ENCODE measurements at places on chromosomes 2 and 18.

- DNase-seq: no peak
Measured at GRCh38 chr2:172278667-172279066, 148.7 kb upstream of the ITGA6 start.

GRCh38 chr2:159265171-159265576, 21.3 kb downstream of the WDSUB1 start:
- no peak for DNase-seq

DNA sequence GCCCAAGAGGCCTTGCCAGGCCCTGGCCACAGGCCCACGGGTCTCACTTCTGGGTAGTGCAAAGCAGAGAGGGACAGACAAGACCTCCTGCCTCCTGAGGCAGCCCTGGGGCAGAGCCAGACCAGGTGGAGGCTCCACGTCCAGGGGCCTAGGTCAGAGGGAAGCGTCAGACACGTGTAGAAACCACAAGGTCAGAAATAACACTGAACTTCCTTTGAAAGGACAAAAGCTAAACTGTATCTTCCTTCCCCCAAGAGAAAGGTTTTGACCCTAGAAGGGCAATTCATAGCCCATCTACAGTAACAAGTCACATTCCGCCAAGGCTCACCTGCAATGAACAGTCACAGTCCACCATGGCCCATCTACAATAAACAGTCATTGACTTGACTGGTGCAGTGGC, 17.9 kb downstream of the SDC1 start:
- DNase-seq: no peak

DNA sequence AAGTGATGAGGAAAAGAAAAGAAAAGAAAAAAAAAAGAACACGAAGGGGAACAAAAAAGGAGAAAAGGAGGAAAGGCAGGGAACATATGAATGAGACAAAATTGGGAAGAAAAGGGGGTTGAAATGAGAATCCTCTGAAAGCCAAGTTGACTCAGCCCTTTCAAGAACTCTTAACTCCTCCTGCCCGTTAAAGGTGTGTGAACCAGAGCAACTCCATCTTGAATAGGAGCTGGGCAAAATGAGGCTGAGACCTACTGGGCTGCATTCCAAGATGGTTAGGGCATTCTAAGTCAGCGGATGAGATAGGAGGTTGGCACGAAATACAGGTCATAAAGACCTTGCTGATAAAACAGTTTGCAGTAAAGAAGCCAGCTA, 4.0 kb upstream of the POLE4 start:
- DNase-seq: no peak

DNA sequence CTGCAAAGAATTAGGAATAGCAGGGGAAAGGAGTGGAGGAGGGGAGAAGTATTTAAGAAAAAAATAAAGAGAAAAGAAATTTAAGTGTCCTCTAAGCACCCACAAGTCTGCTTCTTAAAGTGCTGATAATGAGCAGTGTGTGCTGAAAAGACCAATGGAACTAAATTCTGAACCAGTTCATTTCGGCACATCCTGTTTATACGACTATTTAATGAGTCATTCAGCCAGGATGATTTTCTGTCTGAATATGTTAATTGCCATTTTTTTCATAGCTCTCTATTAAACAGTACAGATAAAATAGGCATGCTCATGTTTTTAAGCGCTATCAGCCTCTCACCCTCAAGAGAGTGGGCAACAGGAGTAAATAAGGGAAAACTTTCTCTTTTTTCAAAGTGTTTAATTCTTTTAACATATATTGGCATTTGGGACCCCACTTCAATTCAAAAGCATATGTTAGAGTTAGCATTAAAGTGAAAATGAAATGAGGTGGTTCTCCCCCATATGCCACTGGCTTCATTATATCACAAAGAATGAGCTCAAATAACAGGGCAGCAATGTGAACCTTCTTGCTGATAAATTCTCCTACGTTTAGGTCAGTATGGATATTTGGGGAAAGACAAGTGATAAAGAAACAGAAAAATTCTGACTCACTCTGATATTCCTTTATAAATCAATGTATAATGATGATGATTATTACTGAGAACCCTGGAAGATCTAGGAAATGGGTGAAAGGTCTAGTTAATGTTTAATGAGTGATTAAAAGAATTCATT, 87.5 kb downstream of the TCF4 start:
- DNase-seq: no peak

GRCh38 chr2:219596954-219597551, 604 bp upstream of the STK11IP start:
- no peak for DNase-seq

DNA sequence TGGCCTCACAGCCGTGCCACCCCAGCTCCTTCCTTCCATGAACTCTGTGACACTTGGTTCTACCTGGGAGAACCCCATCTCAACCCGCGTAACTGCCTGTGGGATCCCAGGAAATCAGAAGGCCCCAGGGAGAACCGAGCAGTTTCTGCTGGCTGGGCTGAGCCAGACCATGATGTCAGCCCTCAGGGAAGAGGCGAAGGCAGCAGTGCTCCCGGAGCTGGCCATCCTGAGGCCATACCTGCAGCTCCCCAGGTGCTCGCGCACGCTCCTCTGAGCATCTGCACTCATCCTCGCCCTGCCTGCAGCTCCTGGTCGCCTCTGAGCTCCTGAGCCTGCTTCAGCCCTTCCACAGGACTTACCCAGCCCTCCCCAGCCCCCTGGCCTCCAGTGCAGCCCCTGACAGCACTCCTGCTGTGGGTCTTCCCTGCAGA, 186.1 kb downstream of the SEPTIN10 start:
- no peak for DNase-seq

DNA sequence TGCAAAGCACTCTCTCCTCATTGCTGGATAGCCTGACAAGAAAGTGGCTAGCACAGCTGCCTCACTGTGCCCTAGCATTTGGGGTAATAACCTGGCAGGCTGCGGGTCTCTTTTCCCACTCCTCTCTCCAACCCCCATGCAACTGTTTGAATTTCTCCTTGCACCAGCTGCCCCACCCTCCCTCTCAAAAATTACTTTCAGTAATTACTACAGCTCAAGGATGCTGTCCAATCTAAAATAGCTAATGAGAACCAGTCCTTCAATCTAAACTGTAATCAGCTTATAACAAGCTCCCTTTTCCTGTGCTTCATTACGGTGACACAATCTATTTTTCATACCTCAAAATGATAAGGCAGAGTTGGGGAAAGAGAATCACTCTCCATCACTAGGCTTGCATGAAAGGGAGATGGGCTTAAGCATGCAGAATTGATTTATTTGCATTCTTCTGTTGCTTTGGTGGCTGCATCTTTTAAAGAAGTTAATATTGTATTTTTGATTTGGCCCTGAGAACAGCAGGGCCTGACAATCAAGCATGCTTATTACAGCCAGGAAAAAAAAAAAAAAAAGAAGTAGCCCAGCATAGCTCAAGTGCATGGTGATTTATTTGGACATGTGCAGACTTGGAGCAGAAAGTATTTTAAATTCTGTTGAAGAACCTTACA, 881.8 kb downstream of the SLC4A3 start:
- no peak for DNase-seq

DNA sequence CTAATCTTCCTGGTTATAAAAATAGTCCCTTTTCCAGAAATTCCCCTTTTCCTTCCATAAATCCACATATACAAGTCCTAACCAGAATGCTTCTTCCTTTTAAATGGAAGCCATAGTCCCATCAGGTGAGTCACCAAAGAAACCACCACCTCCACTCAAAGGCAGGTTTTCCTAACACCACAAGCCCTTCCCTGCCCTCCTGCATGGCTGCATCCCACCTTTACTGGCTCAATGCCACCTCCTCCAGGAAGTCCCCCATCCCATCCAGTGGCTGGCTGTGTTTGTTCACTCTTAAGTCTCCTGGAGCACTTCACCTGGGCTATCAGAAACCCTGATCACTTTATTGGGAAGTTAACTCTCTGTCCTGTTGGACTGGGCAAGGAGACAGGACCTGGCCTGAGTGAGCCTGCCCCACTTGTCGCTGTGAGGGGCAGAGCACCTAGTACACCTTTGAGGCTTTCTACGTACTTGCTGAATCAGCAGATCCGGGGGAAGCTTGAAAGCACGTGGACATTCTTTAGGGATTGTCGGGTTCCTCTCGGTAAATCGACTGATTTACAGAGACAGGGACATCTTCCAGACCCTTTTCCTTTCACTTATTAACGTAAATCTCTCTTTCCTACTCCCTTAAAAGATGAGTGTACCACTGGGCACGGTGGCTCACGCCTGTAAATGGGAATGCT, 71.0 kb downstream of the NGEF start:
- DNase-seq: no peak

GRCh38 chr2:8254791-8255447, 426.9 kb upstream of the ID2 start:
- no peak for DNase-seq

DNA sequence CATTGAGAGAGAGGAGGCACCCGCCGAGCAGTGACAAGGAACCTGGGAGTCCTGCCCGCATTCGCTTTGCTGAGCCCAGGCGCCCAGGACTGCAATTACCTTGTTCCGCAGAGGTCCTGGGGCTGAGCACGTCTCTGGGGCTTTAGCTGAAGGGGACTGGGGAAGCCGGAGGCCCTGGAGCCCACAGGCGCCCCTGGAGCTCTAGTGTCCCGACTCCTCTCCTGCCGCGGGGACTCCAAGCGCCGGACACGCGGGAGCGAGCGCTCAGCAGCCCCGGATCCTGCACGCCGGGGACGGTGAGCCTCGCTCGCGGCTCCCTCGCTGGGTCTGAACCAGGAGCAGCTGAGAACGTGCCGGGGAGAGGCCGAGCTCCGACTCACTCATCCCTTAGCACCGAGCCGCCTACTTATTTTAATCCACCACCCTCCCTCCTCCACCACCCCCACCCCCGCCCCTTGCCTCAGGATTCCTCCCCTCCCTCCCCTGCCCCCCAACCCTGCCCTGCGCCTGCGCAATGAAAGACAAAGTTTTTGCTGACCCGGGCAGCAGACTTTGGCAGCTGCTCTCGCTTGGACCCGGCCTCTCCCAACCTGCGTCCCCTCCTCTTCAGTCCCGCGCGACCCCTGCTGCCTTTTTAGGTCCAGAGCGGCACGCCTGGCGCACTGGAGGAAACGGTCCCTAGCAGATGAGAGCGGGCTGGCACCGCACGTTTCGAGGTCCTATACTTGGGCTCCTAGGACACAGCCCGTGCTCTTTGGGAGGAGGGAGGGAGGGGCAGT, at the start of gene OSR1:
TSS of gene OSR1 (minus strand) at position 382 of the 779 bp plus-strand sequence. CDS start 4,818 bp downstream, outside the sequence.
- no peak for DNase-seq

DNA sequence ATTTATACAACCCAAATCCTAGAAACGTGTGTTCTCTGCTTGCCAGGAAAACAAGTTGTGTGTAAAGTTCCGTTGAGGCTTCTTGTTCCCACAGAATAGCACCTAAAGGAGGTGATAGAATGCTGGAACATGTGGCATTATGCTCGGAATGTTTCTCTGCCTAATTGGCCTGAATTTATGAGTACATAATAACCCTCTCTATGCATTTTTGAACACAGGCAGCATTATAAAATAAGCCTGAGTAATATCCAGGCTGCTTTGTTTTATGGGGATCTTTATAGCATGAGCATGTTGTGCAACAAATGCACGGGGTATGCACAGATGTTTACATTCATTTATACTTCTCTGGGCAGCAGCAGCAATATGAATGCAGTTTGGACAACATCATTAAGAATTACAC, 385.7 kb downstream of the MBD2 start:
- no peak for DNase-seq

DNA sequence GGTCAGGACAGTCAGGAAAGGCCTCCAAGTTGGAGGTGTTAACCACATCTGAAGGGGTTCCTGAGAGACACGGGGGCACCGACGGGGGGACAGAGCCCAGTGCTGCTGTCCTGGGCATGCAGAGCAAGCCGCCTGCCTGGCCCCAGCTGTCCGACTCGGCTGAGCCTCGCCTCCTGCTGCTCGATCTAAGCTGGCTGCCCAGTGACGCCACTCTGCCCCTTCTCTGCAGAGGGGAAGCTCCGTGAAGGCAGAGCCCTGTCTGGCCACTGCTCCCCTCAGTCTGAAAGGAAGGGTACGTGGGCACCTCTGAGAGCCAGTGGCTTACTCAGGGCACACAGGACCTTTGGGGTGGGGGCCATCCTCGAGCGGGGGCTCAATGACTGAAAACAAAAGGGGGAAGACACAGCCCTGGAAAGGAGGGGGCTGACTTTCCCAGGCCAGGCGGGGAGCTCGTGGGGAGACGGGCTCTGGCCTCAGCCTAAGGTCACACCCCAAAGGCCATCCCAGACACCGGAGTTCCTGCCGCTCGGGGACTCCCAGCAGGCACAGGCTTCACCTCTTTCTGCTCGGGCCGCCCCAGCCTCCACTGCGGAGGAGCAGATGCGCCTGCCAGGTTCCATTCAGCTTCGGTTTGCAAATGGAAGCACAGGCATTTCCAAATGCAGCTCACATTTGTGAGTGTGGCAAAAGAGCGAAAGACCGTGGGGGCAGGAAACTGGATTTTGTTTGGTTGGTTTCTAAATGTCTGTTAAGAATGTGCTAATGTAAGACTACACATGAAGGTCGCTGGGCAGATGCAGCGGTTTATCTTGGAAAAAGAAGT, 136.9 kb downstream of the HDAC4 start:
- DNase-seq: no peak

DNA sequence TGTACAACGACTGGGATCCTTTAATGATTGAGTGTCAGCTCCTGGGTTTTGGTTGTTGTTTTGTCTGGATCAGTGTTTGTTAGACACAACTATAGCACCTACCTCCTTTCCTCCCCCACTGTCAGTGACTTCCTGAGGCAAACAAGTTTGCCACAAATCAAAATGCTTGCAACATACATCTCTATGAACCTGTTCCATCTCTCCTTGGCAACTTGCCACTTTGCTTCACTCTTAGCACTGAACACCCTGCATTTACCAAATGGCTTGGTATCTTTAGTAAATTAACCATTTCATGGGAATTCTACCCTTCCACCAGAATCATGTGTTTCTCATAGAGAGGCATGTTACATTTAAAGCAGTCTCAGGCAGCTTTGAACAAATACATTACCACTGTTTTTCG, 301.1 kb upstream of the TANK start:
- DNase-seq: no peak

- no peak for DNase-seq
Measured at GRCh38 chr18:26406854-26407517, 141.4 kb downstream of the KCTD1 start.

DNA sequence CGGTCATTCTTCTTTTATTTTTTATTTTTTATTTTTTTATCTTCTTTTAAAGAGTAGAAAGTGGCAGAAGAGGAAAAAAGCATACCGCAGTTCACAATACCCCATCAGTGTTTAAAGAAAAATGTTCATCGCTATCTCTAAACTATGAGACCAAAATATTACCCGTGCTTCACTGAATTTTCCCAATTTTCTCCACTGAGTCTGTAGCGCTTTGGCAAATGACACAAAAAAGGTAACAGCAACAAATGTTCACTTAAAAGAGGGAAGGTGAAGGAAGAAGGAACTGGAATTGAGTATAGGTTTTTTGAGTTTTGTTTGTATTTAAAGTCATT, 15.1 kb upstream of the RIOK3 start:
- DNase-seq: no peak

GRCh38 chr2:45691171-45691999, 39.9 kb downstream of the PRKCE start:
- no peak for DNase-seq
